ENCODE measurements at places on chromosomes 1 and 21.

DNA sequence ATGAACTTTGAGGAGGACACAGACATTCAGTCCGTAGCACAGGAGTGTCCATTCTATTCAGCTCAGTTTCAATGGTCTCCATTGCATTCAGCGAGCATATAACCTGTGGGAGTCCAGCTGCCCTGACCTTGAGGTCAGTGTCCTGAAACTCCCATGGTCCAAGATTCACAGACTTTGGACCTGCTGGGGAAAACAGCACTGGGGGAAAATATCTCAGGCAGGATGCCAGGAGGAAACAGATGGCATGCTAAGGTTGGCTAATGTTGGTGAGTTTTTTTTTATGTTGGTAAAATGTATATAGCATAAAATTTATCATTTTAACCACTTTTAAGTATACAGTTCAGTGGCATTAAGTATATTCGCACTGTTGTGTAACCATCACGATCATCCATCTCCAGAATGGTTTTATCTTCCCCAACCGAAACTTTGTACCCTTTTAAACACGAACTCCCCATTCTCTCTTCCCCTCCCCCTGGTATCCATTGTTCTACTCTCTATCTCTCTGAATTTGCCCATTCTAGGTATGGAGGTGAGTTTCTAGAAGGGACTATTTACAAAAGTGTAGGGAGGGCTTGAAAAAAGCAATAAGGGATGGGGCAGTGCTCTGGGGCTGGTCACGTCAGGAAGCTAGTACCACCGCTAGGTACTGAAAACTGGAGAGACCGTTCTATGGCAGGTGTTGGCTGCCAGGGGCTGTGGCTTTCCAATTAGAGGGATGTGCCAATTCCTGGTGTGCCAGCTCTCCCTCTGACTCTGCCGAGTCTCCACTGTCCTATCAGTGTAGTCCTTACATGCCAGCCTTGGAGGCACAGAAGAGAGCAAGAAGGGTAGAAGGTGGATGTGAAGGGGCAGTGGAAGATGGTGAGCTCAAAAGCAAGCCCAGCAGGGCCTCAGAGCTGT is 85.3 kb downstream of the FOXD2 start:
- DNase-seq, result no peak

- DNase-seq, result peak; percentile 82
Measured at GRCh38 chr1:206479183-206480125, 9.2 kb downstream of the IKBKE start.

GRCh38 chr1:21518774-21519455 is 9.7 kb downstream of the ALPL start:
- DNase-seq, result no peak

GRCh38 chr21:37870221-37870620 is 46.0 kb downstream of the KCNJ6 start:
- no peak for DNase-seq

DNA sequence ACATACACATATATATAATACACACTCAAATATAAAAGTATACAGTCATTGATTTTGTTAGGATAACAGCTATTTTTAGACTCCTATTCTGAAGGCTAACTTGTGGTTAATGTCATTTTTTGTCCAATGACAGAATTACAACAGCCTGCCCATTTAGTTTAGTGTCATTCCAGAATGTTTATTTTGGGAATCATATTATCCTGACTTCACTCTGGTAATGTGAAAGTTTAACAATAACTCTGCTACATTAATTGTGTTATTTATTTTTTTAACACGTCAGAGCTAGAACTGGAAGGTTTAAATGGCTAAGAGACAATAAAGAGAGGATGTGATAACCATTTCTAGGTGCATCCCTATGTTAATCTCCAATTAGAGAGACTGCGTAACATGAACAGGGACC is 648.1 kb downstream of the USP25 start:
- no peak for DNase-seq

DNA sequence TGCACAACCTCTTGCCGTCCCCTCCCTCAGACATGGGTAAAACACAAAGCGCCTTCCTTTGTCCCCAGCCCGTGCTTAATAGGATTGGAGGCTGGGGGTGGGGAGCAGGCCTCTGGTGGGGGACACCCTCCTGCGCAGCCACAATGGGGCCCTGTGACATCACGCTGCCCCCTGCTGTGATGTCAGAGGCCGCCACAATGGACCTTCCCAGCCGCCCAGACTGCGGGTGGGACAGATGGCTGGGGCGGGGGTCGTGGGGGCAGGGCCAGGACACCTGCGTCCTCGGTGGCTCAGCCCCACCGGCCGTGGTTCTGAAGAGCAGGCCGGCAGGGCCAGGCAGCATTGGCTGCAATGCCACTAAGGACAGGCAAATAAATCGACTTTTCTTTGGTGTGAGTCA is 39.9 kb downstream of the EPHA2 start:
- no peak for DNase-seq

Measured in epithelial cell of esophagus (primary cell).